ENCODE measurements at places on chromosomes 2 and 18. TPM values are rescaled to one million over a fixed set of nuclear protein-coding genes. Genes with fewer than 3 reads are reported as not detected.

RAB11FIP5 gene
- 0.66 TPM for total RNA-seq

FARSB gene
- 46.7 TPM for total RNA-seq

GKN1 gene
- not detected for total RNA-seq

CD207 gene
- total RNA-seq = not detected

TTL gene
- total RNA-seq = 45.1 TPM

RPE gene
- total RNA-seq = 71.1 TPM

OXER1 gene
- not detected for total RNA-seq

MARS2 gene
- 21.3 TPM for total RNA-seq

RAMP1 gene
- 0.42 TPM for total RNA-seq

LOXHD1 gene
- not detected for total RNA-seq

SERPINB11 gene
- not detected for total RNA-seq

DAPL1 gene
- not detected for total RNA-seq

ID2 gene
- total RNA-seq = 79.3 TPM

SETBP1 gene
- total RNA-seq = 8.1 TPM

RNF152 gene
- total RNA-seq = not detected

EPB41L3 gene
- total RNA-seq = not detected

INSIG2 gene
- total RNA-seq = 21.2 TPM

FOXI3 gene
- total RNA-seq = not detected

FZD7 gene
- 1.2 TPM for total RNA-seq

TCF23 gene
- not detected for total RNA-seq

RIT2 gene
- not detected for total RNA-seq

RAB27B gene
- total RNA-seq = not detected

TMEM150A gene
- total RNA-seq = 1.1 TPM

VWA3B gene
- not detected for total RNA-seq

KIF5C gene
- total RNA-seq = 22.2 TPM

MYOM1 gene
- total RNA-seq = 2.3 TPM

DLGAP1 gene
- total RNA-seq = not detected

NT5DC4 gene
- not detected for total RNA-seq

CDK5R2 gene
- total RNA-seq = 0.63 TPM

REG3G gene
- total RNA-seq = not detected

TBR1 gene
- not detected for total RNA-seq

ATG16L1 gene
- total RNA-seq = 31.8 TPM
